T-helper 1 cell (primary cell): ENCODE measurements at places on chromosomes 12 and 14.

DNA sequence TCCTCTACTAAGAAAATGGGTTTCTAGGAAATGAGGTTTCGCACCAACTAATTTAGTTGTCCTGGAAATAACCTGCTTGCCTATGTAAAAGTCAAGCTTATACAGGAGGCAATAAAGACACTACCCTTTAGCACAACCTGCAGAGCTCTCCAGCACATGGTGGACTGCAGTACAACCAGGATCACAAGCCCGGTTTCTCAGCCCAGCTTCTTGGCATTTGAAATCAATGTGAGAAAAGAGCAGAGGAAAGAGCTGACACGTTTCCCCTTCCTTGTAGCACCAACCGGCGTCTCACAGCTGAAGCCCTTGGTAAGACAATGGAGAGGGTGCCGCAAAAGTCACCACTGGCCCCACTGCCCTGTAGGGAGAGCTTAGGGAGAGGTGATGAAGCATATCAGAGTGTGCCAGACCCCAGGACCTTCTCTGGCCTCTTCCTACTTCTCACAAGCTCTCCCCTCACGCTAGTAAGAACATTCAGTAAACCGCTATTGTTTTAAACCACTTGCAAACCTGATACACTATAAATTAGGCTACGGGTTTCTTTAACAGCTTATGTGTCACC lies 8.6 kb downstream of the SPTLC2 start:
- no peak for DNase-seq

GRCh38 chr14:26963711-26964110 lies 365.9 kb upstream of the NOVA1 start:
- DNase-seq: no peak

- DNase-seq: no peak
Measured at GRCh38 chr14:77681196-77682157, 26.3 kb downstream of the ALKBH1 start.

GRCh38 chr14:91847693-91848092 lies 19.6 kb downstream of the TC2N start:
- DNase-seq: no peak

DNA sequence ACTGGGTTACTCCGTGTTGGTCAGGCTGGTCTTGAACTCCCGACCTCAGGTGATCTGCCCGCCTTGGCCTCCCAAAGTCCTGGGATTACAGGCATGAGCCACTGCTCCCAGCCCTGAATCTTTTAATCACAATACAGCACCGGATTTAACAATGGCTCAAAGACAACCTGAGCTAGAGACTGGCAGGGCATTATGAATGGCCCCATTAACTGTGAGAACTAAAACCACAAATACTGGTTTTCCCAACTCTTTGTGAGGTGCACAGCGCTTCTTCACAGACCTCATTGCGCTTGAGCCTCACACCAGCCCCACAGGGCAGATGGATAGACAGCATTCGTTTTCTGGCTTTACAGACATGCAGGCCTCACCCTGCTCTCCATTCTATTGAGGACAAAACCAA lies 107.0 kb upstream of the FKBP4 start:
- DNase-seq: no peak

DNA sequence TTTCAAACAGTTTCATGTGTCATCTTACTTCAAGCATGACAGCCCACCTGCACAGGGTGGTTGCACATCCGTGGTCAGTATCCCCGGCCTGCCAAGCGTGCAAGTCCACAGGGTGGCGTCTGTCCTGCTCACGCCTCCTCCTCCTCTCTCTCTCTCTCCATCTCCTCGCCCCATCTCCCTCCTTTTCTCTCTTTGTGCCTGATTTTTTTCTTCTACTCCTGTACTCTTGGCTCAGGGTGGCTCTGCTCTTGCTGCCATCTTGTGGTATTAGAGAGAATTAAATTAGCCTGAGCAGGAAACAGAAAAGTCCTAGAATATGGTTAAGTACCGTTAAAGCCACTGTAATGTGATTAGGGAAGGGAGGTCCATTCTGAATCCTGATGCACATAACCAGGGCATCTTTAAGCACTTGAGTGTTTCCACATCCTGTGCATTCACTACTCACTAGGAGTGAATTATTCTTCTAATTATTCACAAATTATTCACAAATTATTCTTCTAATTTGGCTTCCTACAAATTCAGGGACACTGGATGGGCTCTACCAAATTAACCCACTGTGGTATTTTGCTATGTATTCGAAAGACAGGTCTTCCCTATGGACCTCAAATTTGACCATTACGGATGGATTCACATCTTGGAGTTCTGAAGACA lies 25.5 kb upstream of the DTX1 start:
- DNase-seq: no peak

DNA sequence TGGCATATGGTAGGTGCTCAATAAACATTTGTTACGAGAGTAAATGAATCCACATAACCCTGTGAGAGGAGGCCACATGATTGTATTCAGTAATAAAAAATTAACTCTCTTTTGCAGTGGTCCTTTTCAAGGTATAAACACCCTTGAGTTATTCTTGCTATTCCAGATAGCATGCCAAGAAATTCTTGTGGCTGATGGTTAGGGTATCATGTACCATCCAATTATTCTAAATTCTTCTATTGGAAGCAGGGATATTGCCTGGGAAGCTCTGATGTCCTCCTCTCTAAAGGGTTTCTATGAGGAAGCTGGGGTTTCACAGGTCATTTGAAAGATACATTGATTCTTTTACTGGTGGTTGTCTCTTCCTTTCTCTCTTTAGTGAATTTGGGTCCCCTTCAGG lies 10.1 kb downstream of the AKAP6 start:
- no peak for DNase-seq

DNA sequence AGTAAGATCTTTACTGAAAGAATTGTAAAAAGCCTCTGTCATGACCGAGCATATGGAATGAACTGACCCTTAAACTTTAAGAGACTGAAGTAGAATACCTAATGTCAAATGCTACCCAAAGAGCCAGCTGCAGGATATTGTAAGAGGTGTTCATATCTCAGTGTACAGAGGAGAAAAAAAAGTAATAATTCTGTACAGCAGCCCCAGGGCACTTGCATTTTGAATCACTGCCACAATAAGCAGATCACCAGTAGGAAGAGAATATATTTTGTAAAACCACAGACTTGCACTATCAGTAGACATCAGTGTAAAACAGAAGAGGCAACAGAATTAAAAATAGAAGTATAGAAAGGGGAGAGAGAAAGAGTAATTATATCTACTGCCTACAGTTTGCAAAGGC lies 162.6 kb downstream of the PPFIA2 start:
- no peak for DNase-seq

DNA sequence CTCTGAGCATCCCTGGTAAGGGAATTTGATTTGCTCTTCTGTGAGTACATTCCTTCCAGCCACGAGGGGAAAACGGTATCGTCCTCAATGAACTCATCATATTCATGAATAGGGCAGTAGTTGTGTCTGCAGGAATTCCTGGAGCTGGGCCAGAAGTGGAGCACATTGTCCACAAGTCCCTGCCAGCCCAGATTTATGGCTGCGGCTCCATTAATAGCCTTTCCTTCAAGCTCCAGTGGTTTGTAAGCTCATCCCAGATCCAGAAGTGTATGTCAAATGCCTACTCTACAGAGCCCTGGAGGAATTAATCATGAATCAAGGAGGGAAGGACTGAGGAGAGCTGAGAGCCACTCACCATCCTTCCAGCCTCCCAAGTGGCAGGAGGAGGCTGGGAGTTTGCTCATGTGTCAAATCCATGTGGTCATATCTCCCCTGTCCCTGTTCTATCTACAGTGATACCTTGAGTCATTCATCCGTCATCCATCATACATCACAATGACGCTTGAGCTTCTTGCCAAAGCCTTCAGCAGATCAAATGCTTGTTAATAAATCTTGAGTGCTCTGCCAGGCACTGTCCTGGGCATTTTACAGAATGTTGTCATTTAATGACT lies 65.5 kb downstream of the SVOP start:
- DNase-seq: no peak

GRCh38 chr14:79680087-79680486 lies 531.2 kb downstream of the DIO2 start:
- DNase-seq: no peak

GRCh38 chr12:29818916-29819623 lies 35.3 kb upstream of the TMTC1 start:
- DNase-seq: no peak

DNA sequence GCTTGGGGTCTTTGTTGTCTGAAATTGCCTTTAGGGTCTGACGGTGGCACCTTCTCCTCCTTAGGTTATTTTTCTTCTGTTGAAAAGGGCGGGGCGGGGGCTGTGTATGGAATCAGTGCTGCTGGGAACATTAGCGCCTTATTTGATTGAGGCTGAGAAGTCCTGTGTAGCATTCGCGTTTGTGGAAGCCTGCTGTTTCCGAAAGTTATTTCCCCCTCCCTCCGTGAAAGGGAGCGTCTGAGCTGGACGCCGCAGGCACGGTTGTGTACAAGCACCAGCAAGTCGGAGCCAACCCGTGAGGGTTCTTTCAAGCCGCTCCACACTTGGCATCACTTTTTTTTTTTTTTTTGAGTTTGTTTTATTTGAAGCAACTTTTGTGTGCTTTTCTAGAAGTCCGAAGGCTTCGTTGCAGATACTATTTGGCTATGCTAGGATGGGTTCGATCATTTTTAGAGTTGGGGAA lies 1.1 kb downstream of the SYNE2 start:
- peak; percentile 49 for DNase-seq

DNA sequence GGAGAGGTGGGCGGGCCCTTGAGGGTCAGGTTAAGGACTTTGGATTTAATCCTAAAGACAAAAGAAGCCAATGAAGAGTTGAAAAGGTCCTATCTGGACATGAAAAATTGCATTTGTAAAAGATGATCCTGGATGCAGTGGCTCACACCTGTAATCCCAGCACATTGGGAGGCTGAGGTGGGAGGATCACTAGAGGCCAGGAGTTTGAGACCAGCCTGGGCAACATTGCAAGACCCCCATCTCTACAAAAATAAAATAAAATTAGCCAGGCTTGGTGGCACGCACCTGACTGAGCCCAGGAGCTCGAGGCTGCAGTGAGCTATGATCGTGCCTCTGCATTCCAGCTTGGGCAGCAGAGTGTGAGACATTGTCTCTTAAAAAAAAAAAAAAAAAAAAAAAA lies 2.4 kb upstream of the SLC41A2 start:
- DNase-seq: no peak

DNA sequence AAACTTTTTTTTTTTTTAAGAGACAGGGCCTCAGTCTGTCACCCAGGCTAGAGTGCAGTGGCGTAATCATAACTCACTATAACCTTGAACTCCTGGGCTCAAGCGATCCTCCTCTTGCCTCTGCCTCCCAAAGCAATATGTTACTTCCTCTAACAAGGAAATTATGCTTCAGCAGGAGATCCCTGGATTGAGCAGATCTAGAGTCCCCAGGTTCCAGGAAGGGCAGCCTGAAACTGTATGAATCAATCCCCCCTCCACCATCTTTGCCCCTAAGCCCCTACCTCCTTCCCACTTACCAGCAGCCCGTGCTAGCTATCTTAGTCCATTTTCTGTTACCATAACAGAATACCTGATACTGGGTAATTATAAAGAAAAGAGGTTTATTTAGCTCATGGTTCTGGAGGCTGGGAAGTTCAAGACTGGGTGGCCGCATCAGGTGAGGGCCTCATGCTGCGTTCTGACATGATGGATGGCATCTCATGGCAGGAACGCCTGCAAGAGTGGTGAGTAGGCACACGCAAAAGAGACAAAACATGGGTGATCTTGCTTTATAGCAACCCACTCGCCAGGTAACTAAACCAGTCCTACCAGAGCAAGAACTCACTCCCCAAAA lies 5.0 kb downstream of the TAMALIN start:
- no peak for DNase-seq

GRCh38 chr14:57485635-57486034 lies 8.0 kb downstream of the CCDC198 start:
- DNase-seq: no peak

DNA sequence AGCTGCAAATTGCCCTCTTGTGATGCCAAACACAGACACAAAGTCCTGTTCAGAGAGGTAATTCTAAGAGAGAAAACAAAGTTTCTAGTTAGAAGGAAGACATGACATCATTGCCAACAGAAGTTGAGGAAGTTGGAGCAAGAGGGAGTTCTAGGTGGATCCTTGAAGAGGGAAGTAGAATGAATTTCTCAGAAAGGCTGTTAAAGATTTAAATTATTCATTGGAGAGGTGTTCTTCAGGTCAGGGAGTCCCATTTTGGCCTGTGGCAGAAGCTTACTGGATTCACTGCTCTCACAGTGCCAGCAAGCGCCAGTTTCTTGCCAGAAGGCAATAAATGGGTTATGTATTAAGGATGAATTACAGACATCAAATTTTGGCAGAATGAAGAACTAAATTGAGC lies 15.3 kb downstream of the TSFM start:
- no peak for DNase-seq

DNA sequence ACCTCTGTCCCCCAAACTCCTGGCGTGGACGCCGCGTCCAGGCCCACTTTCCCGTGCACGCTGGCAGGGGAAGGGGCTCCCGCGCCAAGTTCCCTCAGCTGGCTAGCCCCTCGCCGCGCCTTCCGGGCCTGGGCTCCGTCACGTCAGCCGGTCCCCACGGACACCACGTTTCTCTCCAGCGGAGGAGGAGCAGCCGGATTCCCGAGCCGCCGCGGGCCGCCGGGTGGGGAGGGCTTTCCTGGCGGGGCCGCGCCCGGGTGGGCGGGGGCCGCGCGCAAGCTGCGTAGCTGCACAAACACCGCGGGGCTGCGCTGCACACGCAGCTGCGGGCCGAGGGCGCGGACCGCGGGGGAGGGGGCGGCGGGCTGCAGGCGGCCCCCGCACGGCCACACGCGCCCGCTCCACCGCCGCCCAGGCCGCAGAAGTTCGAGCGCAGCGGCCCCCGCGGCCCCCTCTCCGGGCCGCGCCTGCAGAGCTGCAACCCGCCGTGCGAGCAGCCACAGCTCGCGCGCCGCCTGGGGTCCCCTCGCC lies 45.1 kb upstream of the PNMA1 start:
- peak; percentile 32 for DNase-seq

DNA sequence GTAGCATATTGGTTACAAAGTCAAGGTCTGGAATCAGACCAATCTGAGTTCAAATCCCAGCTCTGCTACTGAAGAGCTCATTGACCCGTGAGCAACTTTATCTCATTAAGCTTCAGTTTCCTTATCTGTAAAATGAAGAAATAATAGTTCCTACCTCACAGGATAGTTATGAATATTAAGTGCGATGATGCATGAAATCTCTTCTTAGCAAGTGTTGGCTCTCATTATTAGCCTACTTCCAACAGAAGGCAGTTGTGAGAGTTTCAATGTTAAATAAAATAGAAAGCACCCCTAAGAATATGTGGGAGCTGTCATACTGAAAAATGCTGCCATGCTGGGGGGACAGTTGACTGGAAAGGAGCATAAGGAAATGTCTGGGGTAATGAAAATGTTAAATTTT lies 39.0 kb upstream of the ITPR2 start:
- DNase-seq: no peak

- no peak for DNase-seq
Measured at GRCh38 chr12:54017027-54017788, 8.4 kb downstream of the HOXC8 start.
